Muscle of leg (tissue), 16 donors: ENCODE measurements at places on chromosomes 4 and X. TPM values are rescaled to one million over a fixed set of nuclear protein-coding genes. Genes with fewer than 3 reads are reported as not detected.

SYNPO2 gene
- 53.6 TPM for total RNA-seq

FABP2 gene
- not detected for total RNA-seq

MAGEA12 gene
- not detected for total RNA-seq

PNCK gene
- total RNA-seq = 3.5 TPM

S100G gene
- total RNA-seq = not detected

IL3RA gene
- total RNA-seq = 7.8 TPM

CXCL10 gene
- 0.09 TPM for total RNA-seq

SHROOM3 gene
- total RNA-seq = 25.1 TPM

CENPVL2 gene
- total RNA-seq = not detected

TEC gene
- 0.40 TPM for total RNA-seq
